ENCODE measurements at places on chromosomes 13 and 19.

GRCh38 chr19:50649433-50650391 is at the start of gene C19orf81:
C19orf81 (plus strand) TSS chr19:50649445; CDS start chr19:50649445, 0 bp downstream.
- DNase-seq: no peak

- no peak for DNase-seq
Measured at GRCh38 chr13:23805821-23806220, 83.4 kb downstream of the MIPEP start.

DNA sequence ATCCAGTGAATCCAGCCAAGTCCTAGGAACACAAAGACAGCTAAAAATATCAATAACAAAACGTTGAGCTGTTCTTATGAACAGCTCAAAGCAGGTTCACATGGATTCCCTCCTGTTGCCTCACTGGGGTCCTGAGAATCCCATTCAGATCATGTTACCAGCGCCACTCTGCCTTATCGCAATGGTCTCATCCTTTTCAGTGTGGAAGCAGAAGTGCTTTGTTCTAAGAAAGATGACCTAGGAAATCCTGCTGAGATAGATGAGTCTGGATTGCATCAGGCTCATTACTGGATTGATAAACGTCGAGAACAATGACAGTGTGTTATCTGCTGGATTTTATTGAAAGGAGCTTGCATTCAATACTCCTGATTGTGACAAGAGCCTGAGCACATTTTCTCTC is 87.0 kb downstream of the SLAIN1 start:
- DNase-seq: no peak

GRCh38 chr19:34480971-34481841 is at the start of gene WTIP:
WTIP (plus strand) TSS chr19:34481758; CDS start chr19:34481975, 217 bp downstream.
- DNase-seq: no peak

GRCh38 chr19:29278716-29279115 is 65.8 kb upstream of the UQCRFS1 start:
- no peak for DNase-seq

DNA sequence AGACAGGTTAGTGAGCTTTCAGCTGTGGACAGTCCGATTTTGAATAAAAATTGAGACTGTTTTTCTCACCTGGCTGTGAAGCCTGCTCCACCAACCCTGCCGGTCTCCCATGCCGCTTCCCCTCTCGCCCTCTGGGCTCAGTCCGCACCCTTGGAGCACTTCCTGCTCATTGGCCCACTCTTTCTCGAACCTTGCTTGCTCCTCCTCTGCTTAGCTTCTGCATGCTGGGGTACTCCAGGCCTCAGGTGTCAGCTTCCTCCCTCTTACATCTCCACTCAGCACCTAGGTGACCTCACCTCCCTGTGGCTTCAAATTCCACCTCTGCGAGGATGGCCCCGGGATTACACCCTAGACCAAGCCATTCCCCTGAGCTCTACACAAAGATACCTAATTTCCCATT is 39.6 kb downstream of the C13orf42 start:
- DNase-seq: no peak

GRCh38 chr13:40812102-40812501 is 22.7 kb downstream of the SLC25A15 start:
- no peak for DNase-seq

DNA sequence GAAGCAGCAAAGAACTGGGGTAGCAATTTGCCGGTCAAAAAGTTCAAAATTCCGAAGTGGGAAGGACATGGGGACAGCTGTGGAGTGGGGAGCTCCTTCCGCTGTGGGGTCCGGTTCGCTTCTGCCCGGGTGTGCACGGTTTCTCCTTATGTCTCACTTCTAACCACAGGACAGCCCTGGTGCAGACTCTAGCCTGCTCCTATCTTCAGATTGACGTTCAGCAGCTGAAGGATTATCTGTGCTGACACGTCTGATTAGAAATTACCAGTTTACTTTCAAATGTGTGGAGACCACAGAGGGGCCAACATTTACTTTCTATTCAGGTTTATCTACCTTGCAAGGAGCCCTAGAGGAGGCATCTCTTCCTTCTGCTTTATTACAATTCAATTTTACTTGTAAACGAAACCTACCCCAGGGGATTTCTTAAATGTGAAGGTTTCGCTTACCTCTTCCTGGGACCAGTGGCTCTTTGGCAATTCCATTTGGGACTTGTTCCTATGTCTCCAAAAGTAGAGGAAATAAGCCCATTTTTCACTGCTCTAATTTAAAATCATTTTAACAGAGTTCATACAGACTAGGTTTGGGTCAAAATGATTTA is 27.3 kb downstream of the LHFPL6 start:
- DNase-seq: no peak

DNA sequence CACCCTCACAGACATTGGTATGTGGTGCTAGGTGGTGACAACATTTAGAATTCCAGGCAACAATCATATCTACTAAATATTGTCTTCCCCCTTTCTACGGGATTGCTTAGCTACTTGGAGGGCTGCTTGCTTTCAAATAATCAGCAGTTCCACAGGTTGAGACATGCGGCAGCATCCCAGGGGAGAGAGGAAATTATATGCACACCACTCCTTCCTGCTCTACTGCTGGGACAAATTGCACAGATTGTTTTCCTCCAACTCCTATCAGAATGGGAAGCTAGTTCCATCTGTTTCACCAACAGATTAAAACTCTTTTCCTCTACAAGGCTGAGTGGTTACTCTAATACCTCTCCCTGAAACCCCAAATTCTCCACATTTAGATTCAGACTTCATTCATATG is 275.4 kb downstream of the DNAJC15 start:
- no peak for DNase-seq

- DNase-seq: no peak
Measured at GRCh38 chr13:108769213-108770070, 140.0 kb downstream of the MYO16 start.

- DNase-seq: no peak
Measured at GRCh38 chr19:33487901-33488800, 33.4 kb downstream of the PEPD start.

- no peak for DNase-seq
Measured at GRCh38 chr19:15381864-15382263, 2.3 kb upstream of the AKAP8 start.

DNA sequence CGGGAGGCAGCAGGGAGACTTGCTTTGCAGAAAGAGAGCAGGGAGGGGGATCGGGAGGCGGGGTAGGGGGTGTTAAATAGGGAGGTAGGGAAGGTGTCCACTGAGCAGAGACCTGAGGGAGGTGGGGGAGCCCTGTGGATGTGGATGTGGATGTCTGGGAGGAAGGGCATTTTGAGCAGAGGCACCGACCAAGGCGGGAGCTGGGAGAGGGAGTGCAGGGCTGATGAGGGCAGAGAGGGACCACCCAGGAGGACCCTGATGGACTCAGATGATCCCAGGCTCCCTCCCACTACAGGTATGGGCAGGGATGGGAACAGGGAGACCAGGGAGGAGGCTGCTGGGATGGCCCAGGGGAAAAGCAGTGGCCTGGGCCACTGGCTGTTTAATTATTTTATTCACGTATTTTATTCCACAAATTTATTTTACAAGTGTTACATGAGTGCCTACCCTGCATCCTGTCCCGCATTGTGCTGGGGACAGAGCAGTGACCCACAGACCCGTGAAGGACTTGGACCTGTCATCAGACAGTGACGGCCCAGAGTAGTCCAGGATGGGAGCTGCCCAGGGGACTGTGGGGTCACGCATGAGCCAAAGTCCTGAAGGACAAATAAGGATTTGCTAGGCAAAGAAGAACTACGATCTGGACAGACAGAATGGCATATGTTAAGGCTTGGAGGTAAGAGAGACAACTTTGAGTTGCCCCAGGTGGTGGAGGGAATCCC is 5.3 kb downstream of the GRAMD1A start:
- no peak for DNase-seq

- DNase-seq: no peak
Measured at GRCh38 chr19:566844-567243, 5.6 kb upstream of the BSG start.

- no peak for DNase-seq
Measured at GRCh38 chr13:44064357-44064756, 184.7 kb downstream of the LACC1 start.

GRCh38 chr19:12838182-12838885 is at the start of gene MAST1:
MAST1 (plus strand) TSS chr19:12838515; CDS start chr19:12838573, 58 bp downstream.
- no peak for DNase-seq

DNA sequence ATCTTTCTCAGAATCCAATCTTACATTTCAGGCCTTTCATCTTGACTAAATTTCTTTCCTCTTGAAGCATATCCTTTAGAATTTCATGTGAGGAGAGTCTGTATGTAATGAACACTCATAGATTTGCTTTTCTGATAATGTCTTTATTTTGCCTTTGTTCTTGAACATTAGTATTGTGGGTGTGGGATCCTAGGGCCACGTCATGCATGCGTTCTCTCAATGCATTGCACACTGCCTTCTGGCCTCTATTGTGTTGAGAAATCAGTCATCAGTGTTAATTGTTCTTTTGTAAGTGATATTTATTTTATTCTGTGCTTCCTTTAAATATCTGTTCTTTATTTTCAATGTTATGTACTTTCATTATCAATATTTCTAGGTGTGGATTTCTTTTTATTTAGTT is 364.9 kb downstream of the OXGR1 start:
- no peak for DNase-seq

DNA sequence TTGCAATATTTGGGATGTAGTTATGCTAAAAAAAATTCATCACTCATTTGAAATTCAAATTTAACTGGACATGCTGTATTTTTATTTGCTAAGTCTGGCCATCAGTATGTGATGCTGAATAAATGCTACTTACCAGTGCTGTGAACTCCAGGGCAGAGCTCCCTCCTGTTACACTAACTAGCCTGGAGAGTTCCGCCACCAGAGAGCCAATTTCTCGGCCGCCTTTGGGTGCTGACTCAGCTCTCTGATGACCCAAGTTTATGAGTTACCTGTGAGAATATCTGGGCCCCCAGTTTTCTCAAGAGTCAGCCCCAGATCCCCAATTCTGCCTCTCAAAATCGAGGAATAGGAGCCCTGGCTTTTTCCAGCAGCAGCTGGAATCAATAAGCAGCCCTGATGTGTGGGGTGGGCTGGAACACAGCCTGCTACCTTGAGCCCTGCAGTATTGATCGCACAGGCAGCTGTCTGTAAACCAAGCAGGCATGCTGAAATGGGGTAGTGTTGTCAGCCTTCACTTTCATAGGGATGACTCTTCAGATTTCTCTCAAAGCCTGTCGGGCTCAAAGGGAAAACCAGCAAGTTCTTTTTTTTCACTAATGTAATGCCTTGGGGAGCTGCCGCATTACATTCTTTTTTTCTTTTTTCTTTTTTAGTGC is 113.7 kb downstream of the DNAJC15 start:
- no peak for DNase-seq

GRCh38 chr13:85529218-85529594 is 270.0 kb downstream of the SLITRK6 start:
- no peak for DNase-seq
